ENCODE measurements at places on chromosomes 1 and 21.

DNA sequence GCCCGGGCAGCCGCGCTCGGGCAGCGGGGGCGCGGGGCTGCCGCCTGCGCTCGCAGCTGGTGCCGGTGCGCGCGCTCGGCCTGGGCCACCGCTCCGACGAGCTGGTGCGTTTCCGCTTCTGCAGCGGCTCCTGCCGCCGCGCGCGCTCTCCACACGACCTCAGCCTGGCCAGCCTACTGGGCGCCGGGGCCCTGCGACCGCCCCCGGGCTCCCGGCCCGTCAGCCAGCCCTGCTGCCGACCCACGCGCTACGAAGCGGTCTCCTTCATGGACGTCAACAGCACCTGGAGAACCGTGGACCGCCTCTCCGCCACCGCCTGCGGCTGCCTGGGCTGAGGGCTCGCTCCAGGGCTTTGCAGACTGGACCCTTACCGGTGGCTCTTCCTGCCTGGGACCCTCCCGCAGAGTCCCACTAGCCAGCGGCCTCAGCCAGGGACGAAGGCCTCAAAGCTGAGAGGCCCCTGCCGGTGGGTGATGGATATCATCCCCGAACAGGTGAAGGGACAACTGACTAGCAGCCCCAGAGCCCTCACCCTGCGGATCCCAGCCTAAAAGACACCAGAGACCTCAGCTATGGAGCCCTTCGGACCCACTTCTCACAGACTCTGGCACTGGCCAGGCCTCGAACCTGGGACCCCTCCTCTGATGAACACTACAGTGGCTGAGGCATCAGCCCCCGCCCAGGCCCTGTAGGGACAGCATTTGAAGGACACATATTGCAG lies 3.0 kb downstream of the ARTN start:
- DNase-seq = no peak

DNA sequence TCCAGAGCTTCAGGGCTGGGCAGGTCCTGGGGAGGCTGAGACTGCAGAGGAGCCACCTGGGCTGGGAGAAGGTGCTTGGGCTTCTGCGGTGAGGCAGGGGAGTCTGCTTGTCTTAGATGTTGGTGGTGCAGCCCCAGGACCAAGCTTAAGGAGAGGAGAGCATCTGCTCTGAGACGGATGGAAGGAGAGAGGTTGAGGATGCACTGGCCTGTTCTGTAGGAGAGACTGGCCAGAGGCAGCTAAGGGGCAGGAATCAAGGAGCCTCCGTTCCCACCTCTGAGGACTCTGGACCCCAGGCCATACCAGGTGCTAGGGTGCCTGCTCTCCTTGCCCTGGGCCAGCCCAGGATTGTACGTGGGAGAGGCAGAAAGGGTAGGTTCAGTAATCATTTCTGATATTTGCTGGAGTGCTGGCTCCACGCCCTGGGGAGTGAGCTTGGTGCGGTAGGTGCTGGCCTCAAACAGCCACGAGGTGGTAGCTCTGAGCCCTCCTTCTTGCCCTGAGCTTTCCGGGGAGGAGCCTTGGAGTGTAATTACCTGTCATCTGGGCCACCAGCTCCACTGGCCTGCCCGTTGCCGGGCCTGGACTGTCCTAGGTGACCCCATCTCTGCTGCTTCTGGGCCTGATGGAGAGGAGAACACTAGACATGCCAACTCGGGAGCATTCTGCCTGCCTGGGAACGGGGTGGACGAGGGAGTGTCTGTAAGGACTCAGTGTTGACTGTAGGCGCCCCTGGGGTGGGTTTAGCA lies 9.3 kb downstream of the MYBPH start:
- DNase-seq = no peak

DNA sequence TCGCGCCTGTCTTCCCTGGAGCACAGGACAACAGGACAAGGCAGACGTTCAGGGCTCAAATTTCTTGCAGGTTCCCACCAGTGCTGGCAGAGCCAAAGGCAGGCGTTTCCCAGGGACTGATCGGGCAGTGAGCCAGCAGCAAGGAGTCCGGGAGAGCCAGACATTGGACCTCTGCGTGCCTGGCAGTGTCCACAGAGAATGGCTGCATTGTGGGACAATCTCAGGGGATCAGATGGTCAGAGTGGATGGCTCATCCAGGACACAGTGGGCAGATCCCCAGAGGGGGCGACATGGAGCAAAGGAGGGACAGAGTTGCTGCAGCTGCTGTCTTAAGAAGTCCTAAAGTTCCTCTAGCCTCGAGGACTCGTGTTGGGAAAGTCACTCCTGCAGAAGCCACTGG lies 4.6 kb downstream of the TMEM63A start:
- no peak for DNase-seq

DNA sequence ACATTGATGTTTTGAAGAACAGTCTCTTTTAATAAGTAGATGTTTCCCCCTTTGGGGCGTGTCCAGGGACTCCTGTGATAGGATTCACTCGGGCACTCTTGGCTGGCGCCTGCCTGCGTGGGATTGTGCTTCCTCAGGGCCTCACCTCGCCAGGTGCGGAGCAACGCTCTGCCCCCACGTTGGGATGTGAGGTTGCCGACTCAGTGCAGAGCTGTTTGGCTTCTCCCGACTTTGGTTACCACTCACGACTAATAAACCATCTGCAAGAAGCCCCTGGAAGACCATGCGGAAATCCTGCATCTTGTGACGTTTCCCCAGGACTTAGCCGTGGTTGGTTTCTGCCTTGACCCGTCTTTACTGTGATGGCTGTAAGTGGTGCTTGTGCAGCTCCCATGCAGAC lies 106.4 kb downstream of the PCBP3 start:
- DNase-seq = no peak

GRCh38 chr1:234924450-234925355 lies 203.9 kb downstream of the TOMM20 start:
- DNase-seq = no peak

DNA sequence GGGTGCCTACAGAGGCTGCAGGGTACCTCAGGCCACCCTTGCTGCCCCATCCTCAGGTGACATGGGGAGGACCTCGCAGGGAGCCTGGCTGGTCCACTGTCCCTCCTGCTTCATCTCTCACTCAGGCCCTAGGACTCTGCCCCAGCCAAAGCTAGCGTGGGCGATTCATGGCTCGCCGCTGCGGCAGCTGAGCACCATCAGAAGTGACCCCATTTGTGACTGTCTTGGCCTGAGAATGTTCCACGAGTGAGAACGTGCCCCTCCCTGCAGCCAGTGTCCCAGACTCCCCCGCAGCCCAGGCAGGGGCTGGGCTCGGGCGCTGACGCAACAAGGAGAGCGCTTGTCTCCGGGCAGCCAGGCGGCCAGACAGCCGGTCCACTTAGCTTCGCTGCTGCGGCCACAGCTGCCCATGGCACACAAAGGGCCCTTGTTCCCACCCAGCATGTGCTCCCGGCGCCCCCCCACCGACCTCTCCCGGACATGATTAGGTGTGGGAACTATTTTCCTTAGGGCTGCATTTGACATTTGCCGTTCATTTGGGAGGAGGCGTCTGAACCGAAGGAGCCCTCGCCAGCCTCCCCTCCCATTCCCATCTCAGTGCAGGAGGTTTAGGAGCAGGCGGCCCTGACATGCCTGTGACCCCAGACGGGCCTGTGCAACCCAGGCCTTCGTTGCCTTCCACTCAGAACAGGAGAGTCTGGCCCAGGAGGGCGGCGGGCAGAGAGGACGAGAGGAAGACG lies 19.3 kb upstream of the POFUT2 start:
- no peak for DNase-seq

- no peak for DNase-seq
Measured at GRCh38 chr1:97245026-97245425, 523.4 kb downstream of the PTBP2 start.

GRCh38 chr1:198934901-198935305 lies 296.1 kb downstream of the PTPRC start:
- peak; percentile 48 for DNase-seq

DNA sequence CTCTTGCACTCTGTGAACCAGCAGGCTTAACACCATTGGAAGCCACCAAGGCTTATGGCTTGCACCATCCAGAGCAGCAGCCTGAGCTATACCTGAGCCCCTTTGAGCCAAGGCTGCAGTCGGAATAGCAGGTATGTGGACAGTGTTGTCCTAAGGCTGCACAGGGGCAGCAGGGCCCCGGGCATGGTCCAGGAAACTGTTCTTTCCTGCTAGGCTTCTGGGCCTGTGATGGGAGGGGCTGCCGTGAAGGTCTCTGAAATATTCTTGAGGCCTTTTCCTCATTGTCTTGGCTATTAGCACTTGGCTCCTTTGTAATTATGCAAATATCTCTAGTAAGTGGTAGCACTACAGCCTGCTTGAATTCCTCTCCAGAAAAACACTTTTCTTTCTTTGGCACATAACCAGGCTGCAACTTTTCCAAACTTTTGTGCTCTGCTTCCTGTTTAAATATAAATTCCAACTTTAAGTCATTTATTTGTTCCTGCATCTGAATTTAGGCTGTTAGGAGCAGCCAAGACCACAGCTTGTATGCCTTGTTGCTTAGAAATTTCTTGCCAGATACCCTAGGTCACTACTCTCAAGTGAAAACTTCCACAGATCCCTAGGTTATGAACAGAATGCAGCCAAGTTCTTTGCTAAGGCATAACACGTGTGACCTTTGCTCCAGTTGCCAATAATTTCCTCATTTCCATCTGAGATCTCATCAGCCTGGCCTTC lies 5.2 kb downstream of the KRTAP20-4 start:
- no peak for DNase-seq

GRCh38 chr1:56639211-56639610 lies 5.9 kb upstream of the PRKAA2 start:
- DNase-seq = no peak

DNA sequence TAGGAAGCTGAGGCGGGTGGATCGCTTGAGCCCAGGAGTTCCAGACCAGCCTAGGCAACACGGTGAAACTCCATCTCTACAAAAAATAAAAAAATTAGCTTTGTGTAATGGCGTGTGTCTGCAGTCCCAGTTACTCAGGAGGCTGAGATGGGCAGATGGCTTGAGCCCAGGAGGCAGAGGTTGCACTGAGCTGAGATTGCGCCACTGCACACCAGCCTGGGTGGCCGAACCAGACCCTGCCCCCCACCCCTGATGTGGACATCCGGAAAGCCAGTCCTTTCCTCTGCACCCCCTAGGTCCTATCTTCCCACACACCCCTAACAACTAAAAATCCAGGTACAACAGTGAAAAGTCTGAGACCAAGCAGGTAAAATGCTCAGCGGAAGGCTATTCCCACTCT lies 71.9 kb downstream of the PLD5 start:
- no peak for DNase-seq

GRCh38 chr21:39350094-39351005 lies 1.5 kb upstream of the HMGN1 start:
- DNase-seq = no peak

GRCh38 chr1:27469334-27469733 lies 20.6 kb downstream of the WASF2 start:
- no peak for DNase-seq

- DNase-seq = no peak
Measured at GRCh38 chr1:109204484-109204883, 9.2 kb upstream of the SARS1 start.

DNA sequence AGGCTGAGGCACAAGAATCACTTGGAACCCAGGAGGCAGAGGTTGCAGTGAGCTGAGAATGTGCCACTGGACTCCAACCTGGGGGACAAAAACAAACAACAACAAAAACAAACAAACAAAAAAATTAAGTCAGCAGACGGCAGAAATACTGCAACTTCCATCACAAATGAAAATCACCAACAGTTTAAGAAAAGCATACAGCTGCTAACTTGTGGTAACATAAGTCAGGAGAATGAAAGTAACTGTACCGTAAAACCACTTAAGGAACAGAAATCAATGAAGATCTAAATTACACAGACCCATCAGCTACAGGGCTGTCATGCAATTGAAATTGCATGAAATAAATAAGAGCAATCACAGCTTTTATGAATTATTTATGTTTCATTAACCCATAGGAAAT lies 25.0 kb downstream of the MCOLN2 start:
- no peak for DNase-seq

DNA sequence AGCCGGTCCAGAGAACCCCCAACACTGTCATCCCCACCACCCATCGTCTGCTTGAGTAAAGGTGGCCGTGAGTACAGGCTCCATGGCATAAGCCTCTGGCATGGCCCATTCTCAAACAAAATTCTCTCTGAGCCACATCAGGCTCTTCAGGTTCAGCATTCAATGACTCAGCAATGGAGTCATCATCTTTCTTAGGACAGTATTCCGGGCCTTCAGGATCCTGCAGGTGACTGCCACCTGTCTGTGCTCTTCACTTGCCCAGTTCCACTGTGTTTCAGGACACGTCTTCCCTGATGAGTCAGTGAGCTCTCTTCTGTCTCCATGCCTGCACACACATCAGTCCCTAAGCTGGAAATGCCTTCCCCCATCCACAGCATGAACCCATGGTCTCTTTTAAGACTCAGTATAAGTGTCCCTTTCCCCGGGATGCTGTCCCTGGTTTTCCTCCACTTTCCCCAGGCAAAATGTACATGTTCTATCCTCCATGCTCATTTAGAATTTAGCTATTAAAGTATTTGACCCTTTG lies 81.1 kb upstream of the FGGY start:
- no peak for DNase-seq

DNA sequence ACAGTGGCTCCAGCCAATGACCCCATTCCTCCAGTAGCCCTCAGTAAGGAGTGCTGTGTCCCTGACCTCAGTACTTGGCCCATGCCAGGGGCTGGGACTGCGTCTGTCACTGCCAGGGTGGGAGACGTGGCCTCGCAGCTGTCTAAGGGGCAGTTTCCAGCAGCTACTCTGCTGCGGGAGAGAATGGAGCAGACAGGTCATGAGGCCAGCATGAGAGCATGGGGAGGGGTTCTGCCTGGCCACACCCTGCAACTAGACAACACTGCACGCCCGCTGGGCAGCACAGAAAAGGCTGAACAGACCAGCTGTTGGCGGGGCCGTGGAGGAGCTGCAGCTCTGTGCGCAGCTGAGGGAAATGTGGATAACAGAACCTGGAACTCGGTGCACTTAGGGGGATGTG lies 91.6 kb upstream of the COL6A1 start:
- no peak for DNase-seq

- DNase-seq = no peak
Measured at GRCh38 chr1:10213186-10213705, 2.9 kb downstream of the KIF1B start.

DNA sequence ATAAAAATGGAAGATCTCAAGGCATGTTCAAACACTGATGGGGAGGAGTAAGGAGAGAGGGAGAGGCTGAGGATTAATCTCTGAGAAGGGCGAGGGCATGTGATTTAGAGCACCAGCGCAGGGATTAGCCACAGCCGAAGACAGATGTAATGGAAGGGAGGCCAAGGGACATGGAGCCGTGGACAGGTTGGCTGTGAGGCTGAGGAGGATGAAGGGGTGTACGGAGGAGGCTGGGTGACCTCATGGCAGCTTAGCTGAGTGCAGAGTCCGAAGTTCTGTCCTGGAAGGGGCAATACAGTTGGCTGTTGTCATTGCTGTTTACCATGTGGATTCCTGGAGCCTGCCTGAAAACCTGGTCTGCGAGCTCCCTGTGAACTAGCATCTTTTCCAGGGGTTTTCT lies 342.8 kb downstream of the RPS6KC1 start:
- no peak for DNase-seq

DNA sequence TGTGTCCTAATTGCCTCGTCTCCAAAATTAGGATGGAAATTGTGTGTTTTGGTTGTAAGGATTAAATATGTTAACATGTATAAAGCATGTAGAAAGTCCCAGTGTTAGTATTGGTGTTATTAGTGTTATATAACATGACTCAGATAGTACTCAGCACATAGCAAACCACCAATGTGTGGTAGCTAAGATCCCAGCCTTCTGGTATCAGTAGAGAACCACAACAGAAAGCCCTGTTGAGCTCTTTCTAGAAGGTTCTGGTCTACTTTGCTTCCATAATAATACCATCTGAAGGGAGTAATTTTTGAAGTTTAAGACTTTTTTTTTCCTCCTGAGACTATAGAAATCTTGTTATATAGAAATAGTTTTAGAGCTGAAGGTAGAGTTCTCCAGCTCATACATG lies 259.3 kb upstream of the SGIP1 start:
- no peak for DNase-seq

GRCh38 chr1:21490774-21491487 lies 18.3 kb upstream of the ALPL start:
- no peak for DNase-seq
